ENCODE measurements at places on chromosomes 7 and 10. TPM values are rescaled to one million over a fixed set of nuclear protein-coding genes. Genes with fewer than 3 reads are reported as not detected.

- no peaks in the 10 kb centered on the region for H3K27me3 ChIP-seq
- H3K4me3 ChIP-seq, result no peak overlapping the region
- H3K27ac ChIP-seq, result no peak overlapping the region
- H3K36me3 ChIP-seq, result no peaks in the 10 kb centered on the region
- no peaks in the 10 kb centered on the region for H3K4me1 ChIP-seq
These were observed 2.6 kb upstream of the MYPN start for GRCh38 chr10:68106656-68107055.

- peak overlapping the region; percentile 84 for H3K27ac ChIP-seq
- no peaks in the 10 kb centered on the region for H3K36me3 ChIP-seq
- no peak overlapping the region for H3K4me3 ChIP-seq
- H3K4me1 ChIP-seq, result peaks cover 8% of the 10 kb centered on the region
- no peaks in the 10 kb centered on the region for H3K27me3 ChIP-seq
- peak; percentile 87 for DNase-seq
These were observed 3.2 kb downstream of the HOXA5 start for GRCh38 chr7:27140126-27140857.

- H3K4me3 ChIP-seq, result no peak overlapping the region
- no peak for DNase-seq
- H3K27ac ChIP-seq, result no peak overlapping the region
- H3K36me3 ChIP-seq, result no peaks in the 10 kb centered on the region
These were observed 25.2 kb downstream of the TRIM8 start for GRCh38 chr10:102669206-102670064.

GRCh38 chr7:3032256-3032655 is 11.4 kb downstream of the CARD11 start:
- H3K27ac ChIP-seq, result no peak overlapping the region
- H3K4me1 ChIP-seq, result no peaks in the 10 kb centered on the region
- DNase-seq, result no peak
- H3K4me3 ChIP-seq, result no peak overlapping the region
- H3K27me3 ChIP-seq, result no peaks in the 10 kb centered on the region

- DNase-seq, result peak; percentile 95
- H3K4me1 ChIP-seq, result no peaks in the 10 kb centered on the region
- no peaks in the 10 kb centered on the region for H3K36me3 ChIP-seq
- no peak overlapping the region for H3K27ac ChIP-seq
These were observed 98.0 kb upstream of the ZNF722 start for GRCh38 chr7:63900394-63901203.

Gene FGF8
- not detected for total RNA-seq

Gene TFPI2
- total RNA-seq, result 0.30 TPM

Measured in colonic mucosa (tissue), 4 donors.